T follicular helper cell (primary cell): ENCODE measurements at places on chromosomes 2 and 18.

DNA sequence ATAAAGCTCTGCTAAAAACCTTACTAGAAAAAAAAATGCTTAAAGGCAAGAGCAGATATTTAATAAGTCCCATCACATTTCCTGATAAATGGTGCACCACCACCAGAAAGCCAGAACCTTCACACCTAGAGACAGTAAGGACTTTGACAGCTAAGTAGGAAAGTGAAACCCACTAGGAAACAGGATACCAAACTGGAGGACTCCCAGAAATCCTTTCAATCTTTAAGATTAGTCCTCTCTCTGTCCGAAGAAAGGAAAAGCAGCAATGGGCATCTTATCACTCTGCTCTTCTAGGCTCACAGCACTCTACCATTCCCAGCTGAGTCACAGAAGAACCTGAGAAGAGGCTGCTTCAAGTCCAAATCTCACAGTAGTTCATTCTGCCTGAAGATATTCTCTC is 3.7 kb downstream of the DYM start:
- no peak for DNase-seq

- no peak for DNase-seq
Measured at GRCh38 chr2:7057865-7058400, 140.7 kb downstream of the RNF144A start.

- no peak for DNase-seq
Measured at GRCh38 chr2:240789501-240790369, 30.3 kb downstream of the KIF1A start.

GRCh38 chr2:32565902-32566301 is 61.9 kb upstream of the TTC27 start:
- DNase-seq: no peak

DNA sequence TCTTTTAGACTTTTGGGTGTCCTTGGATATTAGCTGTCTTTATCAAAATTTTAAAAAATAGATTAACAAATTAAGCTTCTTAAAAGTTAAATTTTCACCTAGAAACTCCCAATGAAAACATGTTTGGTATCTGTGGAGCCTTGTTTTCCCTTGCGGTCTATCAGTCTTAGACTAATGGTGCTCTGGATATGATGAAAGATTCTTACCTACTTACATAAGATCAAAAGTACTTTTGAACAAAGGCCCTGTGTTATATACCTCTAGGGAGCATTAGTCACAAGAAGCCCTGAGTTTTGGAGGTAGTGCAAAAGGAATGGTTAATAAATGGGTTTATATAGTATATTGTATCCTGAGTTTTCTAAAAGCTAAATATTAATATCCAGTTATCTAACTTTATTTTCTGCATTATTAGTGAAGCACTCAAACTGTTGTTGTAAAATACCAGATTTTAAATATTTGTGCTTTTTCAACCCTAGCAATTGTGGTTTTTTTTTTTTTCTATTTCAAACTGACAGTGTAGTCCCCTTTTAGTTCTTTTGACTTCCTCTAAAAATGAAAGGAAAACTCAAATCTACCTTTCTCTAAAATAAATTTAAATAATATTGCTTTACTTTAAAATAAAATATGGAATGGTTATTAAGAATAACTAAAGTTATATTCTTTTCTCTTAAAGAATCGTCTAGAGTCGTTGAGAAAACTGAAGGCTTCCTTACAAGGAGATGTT is 18.1 kb downstream of the NDC80 start:
- DNase-seq: no peak

DNA sequence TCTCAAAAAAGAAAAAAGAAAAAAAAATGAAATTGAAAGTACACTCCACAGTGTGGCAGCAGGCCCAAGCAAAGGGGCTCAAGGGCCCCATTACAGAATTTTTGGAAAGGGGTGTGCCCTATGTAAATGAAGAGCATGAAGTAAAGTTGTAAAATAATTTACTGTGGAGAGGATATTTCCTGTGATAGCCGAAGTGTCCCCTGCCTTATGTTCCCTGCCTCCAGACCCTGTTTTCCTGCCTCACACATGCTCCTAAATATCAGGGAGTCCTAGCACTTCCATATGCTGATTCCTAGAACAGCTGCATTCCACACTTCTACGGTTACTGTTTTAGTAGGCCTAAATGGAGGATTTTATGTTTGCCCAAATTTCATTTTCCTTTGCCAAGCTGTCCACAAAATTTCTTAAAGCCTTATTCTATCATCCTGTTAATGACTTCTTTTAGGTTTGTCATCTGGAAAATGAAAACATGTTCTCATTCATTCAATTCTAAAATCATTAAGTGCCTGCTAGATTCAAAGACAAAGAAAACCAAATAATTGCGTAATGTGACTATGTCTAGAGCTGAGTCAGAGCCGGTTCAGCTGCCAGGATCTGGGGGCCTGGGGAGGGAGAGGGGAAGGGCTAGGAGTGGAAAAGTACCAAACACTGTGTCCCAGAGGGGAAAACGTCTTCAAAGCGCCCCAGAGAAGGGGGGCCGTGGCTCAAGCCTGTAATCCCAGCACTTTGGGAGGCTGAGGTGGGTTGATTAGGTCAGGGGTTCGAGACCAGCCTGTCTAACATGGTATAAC is 25.9 kb upstream of the IMPA2 start:
- no peak for DNase-seq

DNA sequence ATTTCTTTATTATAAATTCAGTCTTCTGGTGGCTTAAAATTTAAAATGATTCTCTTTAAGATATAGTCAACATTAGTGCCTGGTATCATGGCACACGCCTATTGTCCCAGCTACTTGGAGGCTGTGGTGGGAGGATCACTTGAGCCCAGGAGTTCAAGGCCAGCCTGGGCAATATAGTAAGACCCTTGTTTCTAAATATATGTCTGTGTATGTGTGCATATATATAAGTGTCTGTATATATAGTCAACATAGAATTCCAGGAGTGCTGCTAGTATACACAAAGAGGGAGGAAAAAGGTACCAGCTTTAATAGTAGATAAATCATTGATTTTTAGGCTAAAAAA is 24.9 kb downstream of the EIF4E2 start:
- no peak for DNase-seq

- no peak for DNase-seq
Measured at GRCh38 chr2:215664847-215665525, 229.1 kb upstream of the FN1 start.

DNA sequence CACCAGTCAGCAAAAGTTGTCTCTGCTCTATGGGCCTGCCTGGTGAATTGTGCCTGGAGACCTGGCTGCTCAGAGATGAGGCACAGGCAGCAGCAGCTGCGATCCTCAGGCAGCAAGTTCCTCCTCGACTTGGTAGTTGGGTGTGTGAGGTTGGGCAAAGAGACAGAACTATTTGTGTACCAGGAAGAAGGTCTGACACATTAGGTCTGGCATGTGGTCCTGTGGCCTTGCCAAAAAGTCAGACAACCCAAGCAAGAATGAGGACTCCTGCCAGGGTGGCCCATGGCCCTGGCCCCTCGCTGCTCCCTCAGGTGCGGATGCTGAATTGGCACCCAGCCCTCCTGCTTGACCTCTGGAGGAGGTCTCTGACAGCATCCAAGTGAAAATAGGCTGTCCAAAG is 192.7 kb downstream of the DYSF start:
- DNase-seq: no peak

- no peak for DNase-seq
Measured at GRCh38 chr18:48711651-48712486, 173.0 kb downstream of the CTIF start.

DNA sequence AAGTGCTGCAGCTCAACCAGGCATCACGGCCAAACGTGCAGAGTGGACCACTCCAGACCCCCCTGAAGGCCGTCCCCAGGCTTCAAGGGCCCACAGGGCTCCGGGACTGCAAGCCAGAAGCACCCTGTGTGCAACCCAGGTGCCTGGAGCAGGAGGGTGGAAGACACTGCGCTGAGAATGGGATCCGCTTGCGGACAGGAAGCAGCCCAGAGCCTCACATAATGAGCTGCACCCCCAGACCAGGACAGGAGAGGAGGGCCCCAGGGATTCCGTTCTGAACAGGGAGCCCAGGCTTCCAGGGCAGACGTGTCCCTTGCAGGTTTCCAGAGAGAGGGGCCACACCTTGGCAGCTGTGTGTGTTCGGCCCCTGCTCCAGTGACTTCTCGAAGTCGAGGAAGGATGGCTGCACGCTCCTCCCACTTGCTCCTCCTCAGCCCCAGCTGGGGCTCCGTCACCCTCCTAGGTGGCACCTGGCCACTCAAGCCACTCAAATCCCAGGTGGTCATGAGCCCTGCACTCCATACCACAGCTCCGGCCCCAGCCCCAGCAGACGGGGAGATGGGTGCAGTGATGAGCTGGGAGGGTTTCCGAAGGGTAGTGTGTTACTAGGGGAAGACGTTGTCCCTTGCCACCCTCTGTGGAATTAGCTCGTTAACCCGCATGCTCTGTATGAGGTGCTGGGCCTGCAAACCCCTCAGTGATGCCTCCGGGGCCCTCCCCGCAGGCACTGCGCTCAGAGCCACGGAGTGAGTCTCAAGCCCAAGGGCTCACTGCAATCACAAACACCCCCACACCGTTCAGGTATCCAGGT is 79.2 kb downstream of the NDUFA10 start:
- no peak for DNase-seq

GRCh38 chr2:234421-234820 is 29.4 kb downstream of the SH3YL1 start:
- no peak for DNase-seq

- DNase-seq: no peak
Measured at GRCh38 chr2:216909541-216910210, 49.8 kb upstream of the TNP1 start.

DNA sequence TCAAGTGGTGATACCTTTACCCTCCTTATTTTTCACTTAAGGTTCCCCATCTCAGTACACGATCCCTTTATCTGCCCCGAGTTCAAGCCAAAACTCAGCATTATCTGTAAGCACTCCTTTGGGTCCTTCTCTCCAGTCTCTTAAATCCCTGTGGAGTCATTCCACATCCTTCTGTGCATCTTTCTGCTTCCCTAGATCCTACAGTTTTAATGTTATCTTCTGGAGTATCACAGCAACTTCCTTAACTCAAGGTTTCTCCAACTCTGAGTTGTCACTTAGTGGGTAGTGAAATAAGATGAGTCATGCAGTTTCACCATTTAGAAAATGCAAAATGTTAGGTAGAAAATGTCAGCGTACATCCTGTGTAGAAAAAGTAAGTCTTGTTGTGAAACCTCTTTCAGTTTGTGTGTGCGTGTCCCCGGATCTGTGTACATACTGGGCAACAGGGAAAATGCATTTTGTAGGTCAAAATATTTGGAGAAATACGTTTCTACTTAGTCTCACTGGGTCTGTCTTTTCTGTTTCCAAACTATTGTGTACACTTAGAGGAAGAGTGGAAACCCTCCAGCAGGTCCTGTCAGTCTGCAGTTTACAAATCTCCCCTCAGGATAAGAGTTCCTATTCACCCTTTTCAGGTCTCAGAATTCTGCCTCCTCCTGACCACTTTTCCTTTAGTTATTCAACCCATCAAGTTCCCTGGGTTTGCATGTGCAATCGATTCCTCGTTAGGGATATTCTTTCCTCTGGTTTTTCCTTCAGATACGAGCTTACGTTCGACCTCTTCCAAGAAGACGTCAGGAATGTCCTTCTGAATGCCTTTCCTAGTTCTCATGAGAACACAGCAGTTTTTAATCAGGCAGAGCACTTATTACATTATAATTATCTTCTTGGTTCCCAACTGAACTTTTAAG is 154.8 kb downstream of the TGIF1 start:
- no peak for DNase-seq

- no peak for DNase-seq
Measured at GRCh38 chr2:71749671-71750101, 296.3 kb downstream of the DYSF start.

GRCh38 chr2:189218236-189218635 is 38.7 kb upstream of the COL5A2 start:
- no peak for DNase-seq

DNA sequence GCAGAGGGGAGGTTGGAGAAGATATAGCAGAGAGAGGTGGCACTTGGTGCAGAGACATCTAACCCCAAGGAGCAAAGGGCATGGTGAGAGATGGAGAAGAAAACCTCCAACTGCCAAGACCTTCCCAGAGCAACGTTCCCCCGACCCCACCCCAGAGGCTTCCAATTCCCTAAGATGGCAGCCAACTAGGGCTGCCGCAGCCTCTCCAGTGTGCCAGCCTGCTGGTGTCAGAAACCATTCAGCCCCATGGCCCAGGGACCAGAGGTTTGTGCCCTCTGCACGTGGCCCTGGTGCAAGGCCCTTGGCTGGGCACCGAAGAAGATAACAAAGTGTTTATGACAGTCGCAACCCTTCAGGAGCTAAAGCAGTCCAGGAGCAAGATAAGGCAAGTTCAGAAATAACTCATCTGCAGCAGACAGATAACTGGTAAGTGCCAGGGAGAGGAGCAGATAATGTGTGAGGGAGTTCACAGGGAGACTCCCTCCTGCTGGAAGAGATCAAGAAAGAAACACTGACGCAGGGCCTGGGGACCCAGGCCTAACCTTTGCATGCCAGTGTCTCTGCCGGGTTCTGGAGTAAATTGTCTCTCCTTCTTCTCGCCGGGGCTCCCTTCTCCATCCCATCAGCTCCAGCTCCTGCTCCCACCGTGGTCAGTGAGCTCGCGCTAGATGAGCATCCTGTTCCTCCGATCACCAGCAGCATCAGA is 66.1 kb upstream of the ID2 start:
- no peak for DNase-seq

DNA sequence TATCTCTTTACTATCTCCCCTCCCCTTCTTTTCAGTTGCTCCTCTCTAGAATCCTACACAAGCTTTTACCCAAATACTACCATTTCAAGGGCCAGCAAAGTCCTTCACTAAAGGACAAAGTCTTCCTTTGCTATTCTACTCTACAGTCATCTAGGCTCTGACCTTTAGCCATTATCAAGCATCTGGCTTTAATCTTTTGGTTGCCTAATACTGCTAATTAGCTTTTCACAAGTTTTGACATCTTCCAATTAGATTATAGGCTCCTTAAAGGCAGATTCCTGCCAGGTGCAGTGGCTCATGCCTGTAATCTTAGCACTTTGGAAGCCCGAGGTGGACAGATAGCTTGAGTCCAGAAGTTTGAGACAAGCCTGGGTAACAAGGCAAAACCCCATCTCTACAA is 194.4 kb downstream of the SH3BP4 start:
- no peak for DNase-seq

DNA sequence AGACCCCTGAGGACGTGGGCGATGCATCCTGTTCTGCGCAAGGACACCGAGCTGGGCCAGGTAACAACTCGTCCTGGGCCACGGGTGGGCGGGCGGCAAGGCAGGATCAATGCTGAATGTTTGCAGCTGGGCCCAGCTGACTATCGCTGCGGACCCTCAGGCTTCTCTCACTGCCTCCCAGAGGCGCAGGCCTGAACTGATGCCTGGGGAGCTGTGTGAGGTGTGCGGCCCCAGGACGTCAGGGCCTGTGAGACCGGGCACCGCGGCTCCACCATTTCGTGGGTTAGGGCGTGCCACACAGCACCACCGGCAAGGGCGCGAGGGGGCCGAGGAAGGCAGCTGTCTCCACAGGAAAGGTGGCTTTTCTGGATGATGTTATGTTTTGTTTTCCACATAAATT is 307.4 kb downstream of the NDUFA10 start:
- DNase-seq: no peak

- DNase-seq: no peak
Measured at GRCh38 chr2:178579006-178579405, 98.7 kb downstream of the PLEKHA3 start.

- no peak for DNase-seq
Measured at GRCh38 chr2:226409134-226409533, 390.5 kb downstream of the IRS1 start.

GRCh38 chr2:241769819-241770184 is 6.8 kb upstream of the GAL3ST2 start:
- no peak for DNase-seq
